A549 (cell line): ENCODE measurements at places on chromosomes 7 and 10. TPM values are rescaled to one million over a fixed set of nuclear protein-coding genes. Genes with fewer than 3 reads are reported as not detected.

SHOC2 gene
- 17.7 to 20.5 TPM (median 20.3 TPM) in 3 replicates for polyA plus RNA-seq

SPDYE2 gene
- not detected in 3 replicates for polyA plus RNA-seq

RBP4 gene
- polyA plus RNA-seq, result 5.6 to 6.2 TPM (median 6.0 TPM) in 3 replicates

KLF14 gene
- polyA plus RNA-seq, result 0.03 TPM in 2 of 3 replicates, not detected in the other

GSTO2 gene
- 1.3 to 1.9 TPM (median 1.8 TPM) in 3 replicates for polyA plus RNA-seq

TFR2 gene
- polyA plus RNA-seq, result 2.5 to 3.1 TPM (median 3.0 TPM) in 3 replicates
